ENCODE measurements at places on chromosomes 5 and 9.

- no peak for DNase-seq
Measured at GRCh38 chr5:124872615-124873014, 126.2 kb upstream of the ZNF608 start.

DNA sequence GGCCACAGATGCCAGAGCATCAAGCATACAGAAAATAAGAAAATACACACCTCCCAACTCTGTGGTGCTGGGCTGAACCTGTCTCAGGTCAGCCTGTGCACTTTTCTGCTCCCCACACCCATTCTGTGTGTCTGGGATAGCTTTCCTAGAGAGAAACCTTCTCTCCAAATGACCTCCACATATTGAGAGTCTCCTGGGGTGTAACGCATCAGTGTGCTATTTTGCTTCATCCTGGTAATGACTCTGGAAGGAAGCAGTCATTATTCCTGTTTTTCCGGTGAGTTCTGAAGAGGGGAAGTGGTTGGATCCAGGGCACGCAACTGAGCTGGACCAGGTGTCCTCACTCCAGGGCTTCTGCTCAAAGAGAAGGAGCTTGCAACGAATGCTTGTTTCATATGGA, 73.2 kb upstream of the SH3PXD2B start:
- DNase-seq: no peak

- no peak for DNase-seq
Measured at GRCh38 chr9:8349376-8349775, 549.8 kb upstream of the DMAC1 start.

DNA sequence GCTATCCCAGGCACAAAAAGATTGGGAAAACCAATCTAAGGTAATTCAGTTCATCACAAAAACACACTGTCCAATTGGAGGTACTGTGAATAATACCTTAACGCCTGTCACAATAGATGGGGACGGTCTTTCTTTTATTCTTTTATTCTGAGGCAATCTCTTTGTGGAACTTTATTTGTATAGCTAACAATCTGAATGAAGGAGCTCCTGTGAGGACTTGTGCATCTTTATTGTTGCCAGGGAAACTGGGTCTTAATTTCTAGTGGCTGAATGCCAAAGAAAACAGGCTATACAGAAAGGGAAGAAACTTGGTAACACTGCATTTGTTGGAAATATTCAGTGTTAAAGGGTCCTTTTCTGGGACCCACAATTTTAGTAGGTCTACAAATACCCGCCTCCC, 546.9 kb upstream of the C9orf72 start:
- DNase-seq: no peak

GRCh38 chr9:85008215-85008614, 338.7 kb downstream of the NTRK2 start:
- no peak for DNase-seq

- no peak for DNase-seq
Measured at GRCh38 chr5:178192244-178192643, 5.1 kb upstream of the GMCL2 start.

- no peak for DNase-seq
Measured at GRCh38 chr9:96129747-96130146, 172.2 kb downstream of the HSD17B3 start.

- DNase-seq: peak; percentile 26
Measured at GRCh38 chr5:39498278-39498952, 73.6 kb upstream of the DAB2 start.

Data from GF-D8 (cell line).